Right renal cortex interstitium (tissue), 3 donors: ENCODE measurements at places on chromosomes 6 and 20. TPM values are rescaled to one million over a fixed set of nuclear protein-coding genes. Genes with fewer than 3 reads are reported as not detected.

The SAMD5 gene
- 14.4 TPM for polyA plus RNA-seq

The HLA-DMB gene
- 74.3 TPM for polyA plus RNA-seq

The TAP2 gene
- polyA plus RNA-seq: 11.9 TPM

The UBE2C gene
- polyA plus RNA-seq: 67.2 TPM

The SLC17A3 gene
- 1.5 TPM for polyA plus RNA-seq

The HLA-DQB1 gene
- 4.3 TPM for polyA plus RNA-seq

The DPPA5 gene
- polyA plus RNA-seq: not detected

The SMLR1 gene
- 1.8 TPM for polyA plus RNA-seq

The LCA5 gene
- polyA plus RNA-seq: 11.7 TPM

- DNase-seq: no peak
Measured at GRCh38 chr6:21961226-21961625, 335.6 kb downstream of the PRL start.

GRCh38 chr20:13336308-13337089 is 115.4 kb downstream of the ISM1 start:
- no peak for DNase-seq

- DNase-seq: no peak
Measured at GRCh38 chr6:5425797-5426196, 164.5 kb downstream of the FARS2 start.

DNA sequence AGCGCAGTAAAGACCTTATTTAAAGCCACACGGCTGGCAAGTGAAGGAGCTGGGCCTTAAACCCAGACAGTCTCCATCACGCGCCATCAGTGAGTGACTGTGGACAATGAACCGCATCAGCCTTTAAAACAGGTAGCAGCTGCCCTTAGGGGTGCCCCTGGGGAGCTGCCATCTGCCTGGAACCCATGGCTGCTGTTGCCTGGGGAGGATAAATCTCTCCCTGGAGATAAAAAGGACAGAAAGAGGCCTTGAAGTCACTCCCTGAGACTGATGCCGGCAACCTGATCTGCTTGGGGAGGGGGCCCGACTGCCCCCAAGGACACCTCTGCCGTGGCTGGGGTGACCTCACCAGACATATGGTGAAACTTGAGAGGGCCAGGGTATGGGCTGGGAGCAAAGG is 73.5 kb downstream of the PREX1 start:
- no peak for DNase-seq

DNA sequence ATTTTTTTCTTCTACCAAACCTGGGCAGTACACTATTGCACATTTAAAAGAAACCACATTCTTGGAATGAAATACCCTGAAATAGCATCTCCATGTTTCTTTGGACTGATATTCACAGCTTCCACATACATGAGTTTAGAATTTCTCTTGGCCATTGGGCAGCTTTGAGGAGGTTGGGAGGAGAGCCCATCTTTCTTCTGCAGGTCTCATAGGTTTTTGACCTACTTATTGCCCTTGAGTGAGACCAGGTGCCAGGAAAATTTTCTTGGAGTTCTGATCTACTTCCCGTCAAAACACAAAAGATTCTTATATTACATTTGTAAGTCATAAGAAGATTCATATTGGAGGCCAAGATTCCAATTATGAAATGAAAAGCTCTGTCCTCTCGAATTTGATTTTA is 212.0 kb downstream of the IBTK start:
- no peak for DNase-seq

DNA sequence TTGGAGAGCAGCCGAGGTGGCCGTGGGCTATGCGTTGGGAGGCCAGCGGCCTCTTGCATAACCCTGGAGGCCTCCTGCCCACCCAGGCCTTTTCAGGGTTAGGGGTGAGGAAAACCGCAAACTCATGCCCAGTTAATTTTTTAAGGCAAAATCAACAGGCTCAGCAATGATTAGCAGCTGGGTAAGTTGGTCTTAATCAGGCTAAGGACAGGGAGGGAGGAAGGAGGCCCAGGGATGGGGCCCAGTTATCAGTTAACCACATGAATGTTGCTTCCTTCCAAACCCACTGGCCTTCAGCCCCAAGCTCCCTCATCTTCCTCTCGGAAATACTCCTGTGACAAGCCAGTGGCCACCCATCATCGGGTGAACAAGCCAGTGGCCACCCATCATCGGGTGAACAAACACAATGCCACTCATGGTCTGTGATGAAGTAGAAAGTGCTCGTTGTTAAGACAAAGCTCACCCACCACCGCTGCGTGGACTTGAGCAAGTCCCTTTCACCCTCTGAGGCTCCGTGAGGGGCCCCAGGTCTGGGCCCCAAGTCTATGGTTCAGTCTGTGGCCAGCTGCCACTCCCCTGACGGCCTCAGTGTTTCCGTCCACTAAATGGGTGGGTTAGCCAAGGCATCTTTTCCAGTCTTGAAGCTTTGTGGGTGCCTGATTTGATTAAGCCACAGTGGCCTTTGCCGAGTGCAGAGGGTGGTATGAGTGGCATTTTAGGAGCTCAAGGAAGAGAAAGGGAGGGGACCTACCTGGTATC is 39.4 kb downstream of the HNF4A start:
- DNase-seq: no peak

DNA sequence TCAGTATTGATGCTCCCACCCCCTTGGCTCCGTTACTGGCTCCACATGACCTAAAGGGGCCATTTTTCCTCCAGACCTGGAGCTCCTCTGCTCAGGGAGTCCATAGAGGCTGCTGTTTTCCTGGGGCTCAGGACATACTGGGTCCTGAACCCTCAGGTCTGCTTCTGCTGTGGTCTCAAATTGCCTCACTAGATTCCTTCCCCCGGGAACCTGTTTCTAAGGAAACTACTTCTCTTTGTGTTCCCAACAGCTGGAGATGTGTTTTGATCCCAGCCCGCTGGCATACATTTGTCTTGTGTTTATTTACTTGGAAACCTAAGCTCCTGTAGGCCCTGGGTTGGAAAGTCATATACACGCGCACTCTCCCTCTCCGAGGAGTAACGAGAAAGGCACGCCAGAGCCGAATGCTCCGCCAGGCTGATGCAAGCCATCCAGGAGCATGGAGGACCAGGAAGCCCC is 222.8 kb downstream of the UST start:
- DNase-seq: no peak

DNA sequence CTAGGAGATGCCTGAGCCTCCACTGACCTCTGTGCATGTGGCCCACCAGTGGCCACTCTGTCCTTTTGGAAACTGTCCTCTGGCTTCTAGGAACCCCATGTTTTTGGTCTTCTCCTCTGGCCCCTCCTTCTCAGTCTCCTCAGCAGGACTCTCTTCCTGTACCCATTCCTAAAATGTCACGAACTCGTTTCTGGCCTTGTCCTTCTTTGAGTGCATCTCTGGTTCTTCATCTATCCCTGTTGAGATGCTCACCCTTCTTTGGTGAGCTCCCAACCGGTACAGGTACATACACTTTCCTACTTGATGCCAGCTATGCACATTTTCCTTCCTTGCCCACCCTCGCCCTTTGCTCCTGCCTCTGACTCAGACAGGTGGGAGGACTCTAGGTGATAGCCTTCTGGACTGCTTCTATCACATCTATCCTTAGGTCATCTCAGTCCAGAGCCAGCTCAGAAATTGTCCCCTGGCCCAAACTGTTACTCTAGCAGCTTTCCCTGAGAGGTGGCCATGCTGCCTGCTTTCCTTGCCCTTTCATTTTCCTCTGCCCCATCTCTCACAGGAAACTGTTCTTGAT is 14.8 kb upstream of the NNAT start:
- DNase-seq: no peak

DNA sequence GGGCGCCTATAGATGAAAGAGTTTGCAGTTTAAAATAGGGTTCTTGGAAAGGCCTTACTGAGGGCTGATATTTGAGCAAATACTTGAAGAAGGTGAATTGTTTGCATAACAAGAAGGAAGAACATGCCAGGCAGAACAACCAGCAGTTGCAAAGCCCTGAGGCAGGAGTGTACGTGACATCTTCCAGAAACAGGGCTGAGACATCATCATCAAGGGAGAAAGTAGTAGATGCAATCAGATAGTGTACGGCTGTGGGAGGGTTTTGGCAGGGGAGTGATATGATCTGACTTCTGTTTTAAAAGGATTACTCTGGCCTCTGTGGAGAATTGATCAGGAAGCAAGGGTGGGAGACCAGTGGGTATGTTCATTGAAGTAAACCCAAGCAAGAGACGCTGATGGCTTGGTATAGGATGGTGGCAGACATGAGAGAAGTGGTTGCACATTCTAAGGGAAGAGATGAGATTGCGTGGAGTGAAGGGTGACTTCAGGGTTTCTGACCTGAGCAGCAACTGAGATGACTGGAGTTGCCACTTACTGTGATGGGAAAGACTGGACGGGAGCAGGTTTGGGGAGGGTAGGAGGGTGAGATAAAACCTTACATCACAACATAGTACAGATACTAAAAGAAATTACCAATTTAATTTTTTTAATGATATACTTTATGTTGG is 28.8 kb downstream of the RIOK1 start:
- DNase-seq: no peak

- no peak for DNase-seq
Measured at GRCh38 chr6:22023937-22024336, 272.9 kb downstream of the PRL start.

GRCh38 chr6:52233975-52234823 is 10.1 kb downstream of the IL17F start:
- DNase-seq: peak; percentile 65

DNA sequence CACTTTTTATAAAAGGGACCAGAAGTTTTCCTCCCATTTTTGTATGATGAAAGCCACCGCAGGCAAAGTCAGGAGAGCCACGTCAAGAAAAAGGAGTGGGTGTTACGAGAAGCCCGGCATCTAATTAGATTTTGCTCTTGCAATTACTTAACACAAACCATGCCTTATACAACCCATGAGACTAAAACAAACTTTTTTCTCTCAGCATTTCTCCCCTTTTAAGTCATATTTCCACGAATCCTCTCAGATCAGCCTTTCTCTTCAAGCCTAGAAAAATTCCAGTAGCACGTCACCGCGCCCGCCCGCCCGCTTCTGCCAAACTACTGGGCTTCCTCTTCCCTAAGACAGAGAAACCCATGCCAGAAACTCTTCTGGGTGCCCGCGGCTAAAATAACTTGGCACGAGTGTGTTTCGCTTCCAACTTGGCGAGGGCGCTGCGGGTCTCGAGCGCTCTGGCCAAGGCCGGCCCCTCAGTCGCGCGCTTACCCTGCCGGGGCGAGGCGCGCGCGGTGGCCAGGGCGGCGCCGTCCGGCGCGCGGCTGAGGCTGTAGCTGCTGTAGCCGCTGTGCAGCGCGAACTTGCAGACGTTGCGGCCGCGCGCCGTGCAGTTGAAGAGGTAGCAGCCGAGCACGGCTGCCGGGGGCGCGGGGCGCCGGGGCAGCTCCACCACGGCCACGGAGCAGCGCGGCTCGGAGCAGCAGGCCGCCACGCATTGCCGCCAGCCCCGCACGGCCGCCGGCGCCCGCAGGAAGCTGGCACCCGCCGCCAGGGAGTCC is 1.0 kb downstream of the LRP11 start:
- DNase-seq: peak; percentile 41

- DNase-seq: no peak
Measured at GRCh38 chr6:100257793-100258395, 206.8 kb downstream of the SIM1 start.

DNA sequence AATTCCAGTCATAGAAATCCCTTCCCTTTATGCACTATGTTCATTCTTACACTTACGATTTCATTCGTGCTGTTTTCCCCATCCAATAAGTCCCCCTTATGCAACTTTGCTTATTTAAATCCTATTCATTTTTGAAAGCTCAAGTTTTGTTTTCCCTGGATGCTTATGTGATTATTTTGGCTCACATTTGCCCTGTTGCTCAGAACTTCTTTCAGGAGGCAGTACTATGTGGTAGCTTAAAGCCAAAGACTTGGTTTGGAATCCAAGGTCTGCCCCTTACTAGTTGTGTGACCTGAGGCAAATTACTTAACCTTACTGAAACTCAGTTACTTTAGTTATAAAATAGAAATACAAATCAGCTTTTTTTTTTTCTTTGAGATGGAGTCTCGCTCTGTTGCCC is 59.6 kb downstream of the MOXD1 start:
- DNase-seq: no peak

GRCh38 chr6:120410586-120410985 is 923.7 kb downstream of the TBC1D32 start:
- DNase-seq: no peak

DNA sequence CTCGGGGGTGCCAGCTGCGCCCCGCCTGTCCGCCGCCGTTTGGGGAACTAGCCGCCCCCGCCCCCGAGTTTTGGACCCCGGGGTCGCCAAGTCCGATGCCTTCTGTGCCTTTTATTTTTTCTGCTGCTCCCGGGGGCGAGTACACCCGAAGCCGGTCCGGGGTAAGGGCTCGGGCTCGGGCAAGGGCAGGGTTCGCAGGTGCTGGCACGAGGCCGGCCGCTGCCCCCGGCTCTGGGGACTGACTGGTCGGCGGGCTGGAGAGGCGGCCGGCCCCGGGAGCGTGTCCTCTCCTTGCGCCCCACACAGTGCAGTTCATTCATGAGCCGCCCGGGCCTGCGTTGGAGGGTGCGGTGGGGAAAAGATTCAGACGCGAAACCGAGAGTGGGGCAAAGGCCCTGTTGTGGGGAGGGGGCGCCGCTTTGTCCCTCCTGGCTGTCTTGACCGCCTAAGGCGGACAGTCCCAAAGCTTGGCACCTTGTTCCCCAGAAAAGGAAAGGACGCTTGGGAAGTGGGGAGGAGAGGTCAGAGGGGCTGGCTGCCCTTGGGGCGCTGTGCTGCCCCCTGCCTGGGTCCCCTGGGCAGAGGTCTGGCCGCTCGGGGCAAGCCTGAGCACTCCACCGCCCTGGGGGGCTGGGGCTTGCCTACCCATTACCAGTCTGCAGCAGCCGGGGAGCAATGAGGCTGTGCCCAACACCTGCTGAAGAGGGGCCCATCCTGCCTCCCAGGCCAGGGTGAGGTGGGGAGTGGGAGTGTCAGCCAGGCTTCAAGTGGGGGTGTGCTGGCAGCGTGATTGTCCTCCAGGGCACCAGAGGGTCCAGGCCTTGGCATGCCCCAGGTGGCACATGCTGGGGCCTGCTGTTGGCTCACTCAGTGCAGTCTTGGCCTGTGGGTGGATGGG is 915 bp downstream of the TMEM63B start:
- no peak for DNase-seq

- DNase-seq: no peak
Measured at GRCh38 chr6:65221153-65221552, 485.9 kb downstream of the EYS start.

- DNase-seq: no peak
Measured at GRCh38 chr6:46901882-46902314, 19.8 kb downstream of the ADGRF5 start.

GRCh38 chr20:58744836-58745235 is 52.2 kb downstream of the NPEPL1 start:
- DNase-seq: no peak

DNA sequence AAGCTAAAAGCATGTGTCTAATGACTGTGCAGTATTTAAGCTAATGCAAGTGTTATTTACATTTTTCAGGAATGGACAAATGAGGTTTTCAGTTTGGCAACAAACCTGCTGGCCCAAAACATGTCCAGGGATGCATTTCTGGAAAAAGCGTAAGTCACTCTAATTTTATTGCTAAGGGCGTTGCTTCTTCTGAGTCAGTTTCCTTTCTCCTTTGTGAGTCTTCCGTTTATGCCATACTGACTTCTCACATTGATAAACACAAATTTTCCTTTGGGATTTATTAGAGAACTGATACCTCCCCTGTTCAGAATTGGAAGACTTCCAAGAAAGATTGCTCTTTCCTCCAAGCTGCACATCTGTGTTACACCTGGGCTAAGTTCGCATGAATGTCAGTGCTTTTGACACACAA is 422.9 kb upstream of the PLCB4 start:
- no peak for DNase-seq
